ENCODE measurements at places on chromosomes 11 and 22.

- no peak for DNase-seq
Measured at GRCh38 chr11:94738746-94739145, 29.4 kb upstream of the AMOTL1 start.

GRCh38 chr11:92396133-92396532 is 171.5 kb downstream of the FAT3 start:
- no peak for DNase-seq

- no peak for DNase-seq
Measured at GRCh38 chr11:127383026-127383425, 382.5 kb upstream of the KIRREL3 start.

- DNase-seq, result peak; percentile 23
Measured at GRCh38 chr22:32473388-32473952, 1.1 kb upstream of the FBXO7 start.
